Melanocyte of skin (primary cell): ENCODE measurements at places on chromosomes 6 and 20. TPM values are rescaled to one million over a fixed set of nuclear protein-coding genes. Genes with fewer than 3 reads are reported as not detected.

The MRAP2 gene
- 4.0 TPM in 2 replicates for total RNA-seq

The ZNF311 gene
- 1.7 and 1.8 TPM in 2 replicates for total RNA-seq

The OPRM1 gene
- not detected in 2 replicates for total RNA-seq

The TOP1 gene
- total RNA-seq = 15.7 and 26.4 TPM in 2 replicates

The TRIM31 gene
- total RNA-seq = not detected in 2 replicates

The CBLN4 gene
- 0.36 TPM in 1 of 2 replicates, not detected in the other for total RNA-seq

The GRM4 gene
- not detected in 2 replicates for total RNA-seq

The ZC2HC1B gene
- not detected in 2 replicates for total RNA-seq

The CFB gene
- total RNA-seq = 0.77 and 1.7 TPM in 2 replicates

The LYRM2 gene
- 25.1 and 29.4 TPM in 2 replicates for total RNA-seq

The FRMD1 gene
- total RNA-seq = not detected in 2 replicates

The MCCD1 gene
- not detected in 2 replicates for total RNA-seq

The LGSN gene
- total RNA-seq = not detected in 2 replicates

The CLIC5 gene
- total RNA-seq = not detected in 2 replicates

The GFOD1 gene
- total RNA-seq = 6.3 and 8.5 TPM in 2 replicates

The ANKRD66 gene
- total RNA-seq = not detected in 2 replicates

The BANF2 gene
- not detected in 2 replicates for total RNA-seq

The COL21A1 gene
- under 0.01 TPM in 1 of 2 replicates, not detected in the other for total RNA-seq

The CCN6 gene
- not detected in 2 replicates for total RNA-seq

The NRSN1 gene
- total RNA-seq = not detected in 2 replicates

The C20orf202 gene
- total RNA-seq = not detected in 2 replicates

The OLIG3 gene
- total RNA-seq = not detected in 2 replicates

The FAXC gene
- total RNA-seq = 8.6 and 14.5 TPM in 2 replicates

The RMND1 gene
- 23.4 and 40.7 TPM in 2 replicates for total RNA-seq

The FGD2 gene
- total RNA-seq = not detected in 2 replicates

The HCK gene
- 0.36 TPM in 1 of 2 replicates, not detected in the other for total RNA-seq
